ENCODE measurements at places on chromosomes 16 and 17.

GRCh38 chr16:66605979-66606751, 1.7 kb downstream of the CMTM3 start:
- DNase-seq: no peak

- no peak for DNase-seq
Observed at GRCh38 chr16:67311607-67312488, 14.7 kb downstream of the KCTD19 start.

- DNase-seq: no peak
Observed at GRCh38 chr17:75980188-75981018, 1.4 kb downstream of the TEN1 start.

- DNase-seq: peak; percentile 77
Observed at GRCh38 chr17:57874434-57875289, 24.8 kb upstream of the MRPS23 start.

DNA sequence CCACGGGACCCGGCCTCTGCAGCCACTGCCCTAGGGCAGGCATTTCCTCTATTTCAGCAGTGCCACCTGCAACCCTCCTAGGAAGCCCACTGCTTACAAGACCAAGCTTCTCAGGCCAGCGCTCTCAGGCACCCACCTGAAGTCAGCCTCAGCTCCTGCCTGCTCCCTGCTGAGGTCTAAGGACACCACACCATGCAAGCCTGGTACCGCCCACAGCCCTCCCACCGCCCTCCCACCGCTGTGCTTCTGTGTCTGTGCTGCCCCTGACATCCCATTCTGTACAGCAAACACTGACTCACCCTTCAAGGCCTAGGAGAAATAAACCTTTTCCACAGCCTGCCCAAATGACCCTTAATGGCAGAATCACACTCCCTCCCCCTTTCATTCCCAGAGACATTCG, 6.3 kb downstream of the CLUH start:
- DNase-seq: no peak

Measured in nephron progenitor cell (in vitro differentiated cells).